Upper lobe of left lung (tissue), 6 donors: ENCODE measurements at places on chromosomes 6 and 20. TPM values are rescaled to one million over a fixed set of nuclear protein-coding genes. Genes with fewer than 3 reads are reported as not detected.

Gene ABHD16A
- 50.3 TPM for total RNA-seq

Gene DEFB124
- not detected for total RNA-seq

GRCh38 chr6:134402372-134402984, 84.6 kb upstream of the SGK1 start:
- no peaks in the 10 kb centered on the region for H3K27me3 ChIP-seq
- no peak overlapping the region for H3K27ac ChIP-seq
- H3K36me3 ChIP-seq: no peaks in the 10 kb centered on the region
- no peak for DNase-seq
- no peaks in the 10 kb centered on the region for H3K4me1 ChIP-seq

GRCh38 chr6:152775428-152775827, 24.8 kb downstream of the VIP start:
- DNase-seq: no peak
- no peak overlapping the region for H3K27ac ChIP-seq
- H3K36me3 ChIP-seq: no peaks in the 10 kb centered on the region

DNA sequence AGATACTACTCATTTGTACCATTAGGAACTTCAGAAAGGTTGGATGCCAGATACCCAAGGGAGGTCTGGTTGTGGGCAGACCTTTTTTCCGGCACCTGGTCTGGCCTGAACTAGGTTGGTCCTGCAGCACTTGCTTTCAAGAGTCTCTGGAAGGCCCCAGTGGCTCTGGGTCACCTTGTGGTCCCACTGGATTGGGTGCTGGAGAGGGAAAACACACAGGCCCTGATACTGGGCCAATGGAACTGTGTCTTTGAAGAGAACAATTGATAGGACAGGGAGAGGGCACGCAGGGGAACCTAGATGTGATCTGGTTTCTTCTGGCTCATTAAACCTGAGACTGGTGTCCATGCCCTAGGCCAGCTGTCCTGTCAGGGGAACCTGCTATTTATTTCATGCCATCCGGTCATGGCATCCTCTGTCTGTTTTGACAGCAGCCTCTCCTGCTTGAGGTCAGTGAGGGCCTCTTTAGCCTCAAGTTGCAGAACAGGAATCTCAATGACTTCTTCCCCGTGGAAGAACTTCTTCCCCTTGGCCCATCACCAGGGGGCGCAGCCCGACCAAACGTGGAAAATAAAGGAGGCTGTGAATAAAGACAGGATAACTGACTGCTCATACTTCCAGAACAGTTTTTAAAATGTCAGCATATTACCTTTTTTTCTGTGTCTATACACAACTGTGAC, 25.0 kb downstream of the TAF8 start:
- no peaks in the 10 kb centered on the region for H3K4me1 ChIP-seq
- H3K4me3 ChIP-seq: no peak overlapping the region
- no peak for DNase-seq
- H3K27me3 ChIP-seq: no peaks in the 10 kb centered on the region
- H3K27ac ChIP-seq: no peak overlapping the region

Gene PARD6B
- 36.4 TPM for total RNA-seq

- DNase-seq: no peak
- no peaks in the 10 kb centered on the region for H3K27me3 ChIP-seq
- no peak overlapping the region for H3K27ac ChIP-seq
Observed at GRCh38 chr6:15922510-15923250, 206.2 kb upstream of the MYLIP start.

- peak overlapping the region; percentile 99 for H3K27ac ChIP-seq
- no peaks in the 10 kb centered on the region for H3K27me3 ChIP-seq
- peaks cover 41% of the 10 kb centered on the region for H3K4me1 ChIP-seq
- peak overlapping the region; percentile 88 for H3K4me3 ChIP-seq
- H3K36me3 ChIP-seq: peaks cover 44% of the 10 kb centered on the region
Observed at GRCh38 chr6:30490026-30490876, 942 bp downstream of the HLA-E start.

DNA sequence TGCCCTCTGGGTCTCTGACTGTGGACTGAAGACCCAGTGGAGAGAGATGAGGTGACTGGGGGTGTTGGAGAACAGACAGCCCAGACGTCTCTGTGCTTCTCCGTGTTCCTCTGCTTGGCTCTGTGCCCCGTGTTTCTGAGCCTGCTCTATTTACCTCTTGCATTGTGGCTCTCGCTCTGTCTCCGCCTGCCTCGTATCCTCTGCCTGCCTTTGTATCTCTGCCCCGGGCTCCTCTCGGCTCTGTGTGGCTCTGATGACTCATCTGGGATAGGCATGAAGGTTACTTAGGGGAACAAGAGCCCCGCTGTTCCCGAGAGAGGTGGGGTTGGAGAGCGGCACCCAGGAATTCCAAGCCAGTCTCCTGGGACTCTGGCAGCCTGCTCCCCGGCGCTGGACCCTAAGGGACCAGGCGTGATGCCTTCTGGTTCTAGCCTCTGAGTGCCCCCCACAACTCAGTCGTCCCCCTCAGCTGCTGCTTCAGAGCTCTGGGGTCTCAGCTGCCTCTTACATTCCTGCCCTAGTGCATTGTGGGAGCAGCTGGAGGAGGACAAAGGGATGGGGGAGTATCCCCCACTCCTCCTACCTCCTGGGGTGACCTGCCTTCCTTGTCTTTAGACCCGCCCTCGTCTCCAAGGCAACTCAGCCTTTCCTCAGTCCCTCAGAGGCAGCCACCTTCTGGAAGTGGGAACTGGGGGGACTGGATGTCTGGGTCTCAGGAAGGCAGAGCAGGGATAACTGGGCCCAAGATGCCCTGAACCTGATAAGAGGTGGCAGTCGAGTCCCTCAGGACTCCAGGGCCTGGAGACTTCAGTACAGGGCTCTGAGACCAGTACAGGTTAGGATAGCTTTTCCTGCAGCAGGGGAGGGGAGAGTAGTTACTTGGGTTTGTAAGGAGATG, 1.9 kb downstream of the DDR1 start:
- DNase-seq: no peak
- H3K27me3 ChIP-seq: no peaks in the 10 kb centered on the region
- peaks cover 21% of the 10 kb centered on the region for H3K36me3 ChIP-seq
- peak overlapping the region; percentile 57 for H3K4me3 ChIP-seq
- peaks cover 32% of the 10 kb centered on the region for H3K4me1 ChIP-seq

DNA sequence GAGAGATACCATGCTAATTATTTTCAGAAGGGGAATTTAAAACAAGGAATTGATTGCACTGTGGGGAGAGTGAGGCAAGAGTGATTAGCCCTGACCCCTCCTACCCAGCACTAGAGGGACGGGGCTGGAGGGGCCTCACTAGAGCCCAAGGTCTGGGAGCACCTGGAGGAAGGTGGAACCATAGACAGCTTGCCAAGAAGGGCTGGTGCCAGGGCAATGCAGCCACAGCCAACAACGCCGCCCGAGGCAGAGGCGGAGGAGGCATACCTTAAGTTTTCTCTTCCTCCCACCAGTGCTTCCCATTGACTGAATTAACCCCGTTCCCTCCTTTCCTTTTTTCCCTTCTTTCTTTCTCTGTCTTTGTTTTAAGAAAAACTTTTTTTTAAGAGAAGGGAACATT, 40.0 kb downstream of the IYD start:
- peaks cover 29% of the 10 kb centered on the region for H3K4me1 ChIP-seq
- H3K4me3 ChIP-seq: no peak overlapping the region
- H3K27me3 ChIP-seq: no peaks in the 10 kb centered on the region
- no peaks in the 10 kb centered on the region for H3K36me3 ChIP-seq
- DNase-seq: peak; percentile 48

Gene GTSF1L
- not detected for total RNA-seq

Gene MUCL3
- 38.8 TPM for total RNA-seq

DNA sequence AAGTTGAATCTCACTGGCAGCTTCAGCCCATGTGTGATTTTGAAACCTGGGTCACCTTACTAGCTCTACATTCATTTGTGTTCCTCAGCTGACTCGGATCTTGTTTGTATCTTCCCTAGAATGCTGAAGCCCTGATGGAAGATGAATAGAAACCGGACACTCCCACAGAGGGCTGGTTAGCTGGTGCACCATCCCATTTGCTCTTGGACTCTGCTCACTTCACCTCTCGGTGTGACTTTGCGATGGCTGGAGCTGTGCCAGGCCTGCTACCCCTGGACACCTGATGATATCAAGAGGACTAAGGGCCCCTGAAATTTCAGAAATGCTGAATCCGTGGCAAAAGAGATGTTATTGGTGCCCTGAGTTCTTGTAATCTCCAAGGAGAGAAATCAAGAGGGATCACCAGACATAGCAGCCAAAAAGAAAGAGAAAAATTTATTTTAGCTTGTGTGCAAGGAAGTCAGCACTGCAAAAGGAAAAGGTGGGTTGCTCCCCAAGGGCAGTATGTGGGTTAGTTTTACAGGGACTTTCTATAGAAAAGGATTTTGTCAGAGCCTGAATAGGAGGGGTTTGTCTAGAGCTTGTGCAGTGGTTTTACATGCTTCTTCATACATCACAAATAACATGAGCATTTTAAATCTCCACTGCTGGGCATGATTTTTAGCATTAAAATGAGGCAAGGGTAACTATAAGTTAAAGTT, 426.3 kb upstream of the NOX3 start:
- H3K27me3 ChIP-seq: no peaks in the 10 kb centered on the region
- no peak overlapping the region for H3K4me3 ChIP-seq
- DNase-seq: no peak
- no peak overlapping the region for H3K27ac ChIP-seq
- H3K36me3 ChIP-seq: no peaks in the 10 kb centered on the region
